Uterus (tissue), 4 donors: ENCODE measurements at places on chromosomes 13 and 19.

DNA sequence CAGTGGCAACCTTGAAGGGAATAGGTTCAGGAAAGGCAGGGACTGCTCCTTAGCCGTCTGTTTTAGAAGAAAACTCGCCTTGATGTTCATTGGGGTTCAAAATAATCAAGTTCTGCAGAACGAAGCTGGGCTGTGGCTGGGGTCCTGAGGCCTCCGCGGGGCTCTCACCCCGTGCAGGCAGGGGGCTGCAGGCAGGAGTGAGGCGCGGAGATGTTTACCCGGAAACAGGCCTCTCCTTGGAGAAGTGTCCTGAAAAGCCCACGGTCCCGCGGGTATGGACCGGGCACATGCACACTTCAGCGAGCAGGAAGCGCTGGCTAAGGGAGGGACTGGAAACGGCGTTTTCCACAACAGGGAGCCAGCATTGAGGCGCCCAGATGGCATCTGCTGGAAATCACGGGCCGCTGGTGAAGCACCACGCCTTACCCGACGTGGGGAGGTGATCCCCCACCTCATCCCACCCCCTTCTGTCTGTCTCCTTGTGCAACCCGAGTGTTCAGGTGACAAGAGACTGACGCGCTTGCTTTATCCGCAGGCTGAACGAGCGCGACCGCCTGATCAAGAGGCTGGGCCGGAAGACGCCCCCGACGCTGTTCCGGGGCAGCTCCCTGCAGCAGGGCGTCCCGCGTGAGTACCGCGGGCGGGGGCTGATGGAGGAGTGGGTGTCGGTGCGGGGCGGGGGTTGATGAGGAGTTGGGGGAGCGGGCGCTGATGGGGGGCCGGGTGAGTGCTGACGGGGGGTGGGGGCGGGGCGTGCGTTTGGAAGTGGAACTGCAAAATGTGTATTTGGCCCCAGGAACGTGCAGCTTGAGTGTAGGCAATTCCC is 39.6 kb downstream of the SHISA2 start:
- no peak for DNase-seq
- no peaks in the 10 kb centered on the region for H3K4me1 ChIP-seq
- H3K27me3 ChIP-seq = no peaks in the 10 kb centered on the region
- no peaks in the 10 kb centered on the region for H3K36me3 ChIP-seq

DNA sequence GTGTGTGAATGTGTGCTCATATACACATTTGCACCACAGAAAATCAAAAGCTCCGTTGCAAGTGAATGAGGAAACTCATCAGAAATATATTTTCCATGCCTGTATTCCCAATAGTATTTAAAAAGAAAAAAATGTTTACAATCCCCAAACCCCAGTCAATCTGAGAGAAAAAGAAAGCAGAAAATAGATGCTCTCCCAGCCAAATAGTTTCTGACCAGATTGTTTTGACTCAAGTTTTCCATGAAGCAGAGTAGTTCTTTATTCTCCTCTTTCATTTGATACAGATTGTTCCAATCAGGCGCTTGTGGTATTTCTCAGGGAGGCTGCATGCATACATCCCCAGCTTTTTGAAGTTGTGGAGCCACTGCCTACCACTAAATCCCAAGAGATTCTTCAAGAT is 110.6 kb downstream of the STARD13 start:
- H3K4me1 ChIP-seq = no peaks in the 10 kb centered on the region
- no peak for DNase-seq
- H3K36me3 ChIP-seq = no peaks in the 10 kb centered on the region
- H3K27me3 ChIP-seq = no peaks in the 10 kb centered on the region

DNA sequence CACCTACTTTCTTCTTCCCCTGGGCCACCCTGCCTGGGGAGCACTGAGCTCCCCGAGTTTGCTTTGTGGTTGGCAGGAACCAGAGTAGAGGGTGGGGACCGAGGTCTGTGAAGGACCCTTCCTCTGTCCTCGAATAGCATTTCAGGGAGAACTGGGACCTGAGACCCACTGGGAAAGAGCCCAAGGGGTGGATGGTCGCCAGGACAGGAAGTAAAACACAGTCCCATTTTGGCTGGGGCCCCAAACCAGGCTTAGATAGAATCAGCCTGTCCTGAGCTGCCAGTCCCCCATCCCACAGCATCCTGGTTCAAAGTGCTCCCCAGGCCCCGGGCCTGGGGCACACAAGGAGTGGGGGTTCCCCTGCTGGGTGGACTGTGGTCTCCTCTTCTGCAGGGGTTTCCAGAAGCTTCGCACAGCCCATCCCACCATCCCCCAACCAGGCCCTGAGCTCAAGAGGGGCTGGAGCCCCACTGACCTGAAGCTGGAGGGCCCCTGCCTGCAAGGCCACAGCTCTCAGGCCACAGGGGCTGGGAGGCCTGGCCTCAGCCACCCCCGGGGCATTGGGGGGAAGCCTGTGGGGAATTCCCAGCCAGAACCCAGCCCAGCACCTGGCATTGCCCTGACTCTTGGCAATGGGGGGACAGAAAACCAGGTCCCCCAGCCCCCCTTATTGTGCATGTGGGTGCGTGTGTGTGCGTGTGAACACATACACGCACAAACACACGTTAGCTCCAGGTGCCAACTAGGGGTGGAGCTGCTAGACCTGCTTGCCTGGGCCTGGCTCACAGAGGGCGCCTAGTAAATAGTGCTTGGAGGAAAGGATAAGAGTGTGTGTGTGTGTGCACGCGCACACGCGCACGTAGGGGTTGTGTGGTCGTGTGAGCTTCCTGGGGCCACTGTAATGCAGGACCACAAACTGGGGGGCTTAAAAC is 995 bp upstream of the MKNK2 start:
- H3K27ac ChIP-seq = peak overlapping the region; percentile 100
- H3K4me3 ChIP-seq = peak overlapping the region; percentile 31
- H3K36me3 ChIP-seq = no peaks in the 10 kb centered on the region
- H3K4me1 ChIP-seq = peaks cover 54% of the 10 kb centered on the region

DNA sequence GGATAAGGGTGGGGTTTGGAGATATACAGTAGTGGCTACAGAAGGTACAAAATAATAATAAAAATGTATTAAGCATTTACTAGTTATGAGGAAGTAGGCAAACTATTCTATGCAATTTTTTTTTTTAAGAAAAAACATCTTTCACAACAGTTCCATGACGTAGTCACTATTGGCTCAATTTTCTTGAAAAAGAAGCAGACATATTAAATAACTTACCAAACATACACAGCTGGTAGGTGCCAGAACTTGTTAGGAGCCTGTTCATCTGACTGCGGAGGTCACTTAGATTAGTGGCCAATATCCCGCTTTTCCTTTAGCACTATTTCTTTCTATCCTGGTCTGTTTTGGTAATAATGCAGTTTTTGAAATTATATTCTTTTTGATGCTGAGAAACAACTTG is 593.5 kb downstream of the KCTD12 start:
- no peaks in the 10 kb centered on the region for H3K4me1 ChIP-seq
- H3K27me3 ChIP-seq = no peaks in the 10 kb centered on the region
- H3K36me3 ChIP-seq = no peaks in the 10 kb centered on the region

- H3K27ac ChIP-seq = peak overlapping the region; percentile 50
- no peak overlapping the region for H3K4me3 ChIP-seq
- H3K36me3 ChIP-seq = no peaks in the 10 kb centered on the region
- no peaks in the 10 kb centered on the region for H3K27me3 ChIP-seq
- H3K4me1 ChIP-seq = peaks cover under 1% of the 10 kb centered on the region
- no peak for DNase-seq
These were observed 15.7 kb downstream of the COL4A1 start for GRCh38 chr13:110291286-110291685.

DNA sequence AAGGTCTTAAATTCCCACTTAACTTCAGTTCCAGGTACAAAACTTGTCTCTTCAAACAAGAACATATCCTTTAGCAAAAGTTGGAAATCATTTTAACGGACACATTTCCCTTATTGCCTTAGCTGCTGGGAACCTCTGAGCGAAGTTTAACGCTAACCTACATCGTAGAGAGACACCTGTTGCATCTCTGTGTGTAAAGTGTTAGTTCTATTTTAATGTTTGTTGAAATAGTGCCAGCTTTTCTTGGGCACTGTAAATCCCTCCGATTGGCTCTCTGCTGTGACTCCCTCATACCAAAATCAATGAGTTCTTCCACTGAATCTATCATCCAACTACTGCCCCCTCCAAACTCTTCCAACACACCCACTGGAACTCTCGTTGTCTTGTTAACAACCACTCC is 2.3 kb upstream of the HIF3A start:
- DNase-seq = no peak
- H3K4me1 ChIP-seq = peaks cover 15% of the 10 kb centered on the region
- no peaks in the 10 kb centered on the region for H3K27me3 ChIP-seq
- no peak overlapping the region for H3K27ac ChIP-seq

GRCh38 chr13:101406791-101407190 is 9.5 kb downstream of the NALCN start:
- no peak overlapping the region for H3K4me3 ChIP-seq
- no peaks in the 10 kb centered on the region for H3K27me3 ChIP-seq
- no peaks in the 10 kb centered on the region for H3K36me3 ChIP-seq
- no peaks in the 10 kb centered on the region for H3K4me1 ChIP-seq
- H3K27ac ChIP-seq = no peak overlapping the region

- H3K4me1 ChIP-seq = no peaks in the 10 kb centered on the region
- DNase-seq = no peak
- H3K4me3 ChIP-seq = no peak overlapping the region
- H3K27me3 ChIP-seq = no peaks in the 10 kb centered on the region
These were observed 33.4 kb upstream of the KLF5 start for GRCh38 chr13:73025217-73026012.

DNA sequence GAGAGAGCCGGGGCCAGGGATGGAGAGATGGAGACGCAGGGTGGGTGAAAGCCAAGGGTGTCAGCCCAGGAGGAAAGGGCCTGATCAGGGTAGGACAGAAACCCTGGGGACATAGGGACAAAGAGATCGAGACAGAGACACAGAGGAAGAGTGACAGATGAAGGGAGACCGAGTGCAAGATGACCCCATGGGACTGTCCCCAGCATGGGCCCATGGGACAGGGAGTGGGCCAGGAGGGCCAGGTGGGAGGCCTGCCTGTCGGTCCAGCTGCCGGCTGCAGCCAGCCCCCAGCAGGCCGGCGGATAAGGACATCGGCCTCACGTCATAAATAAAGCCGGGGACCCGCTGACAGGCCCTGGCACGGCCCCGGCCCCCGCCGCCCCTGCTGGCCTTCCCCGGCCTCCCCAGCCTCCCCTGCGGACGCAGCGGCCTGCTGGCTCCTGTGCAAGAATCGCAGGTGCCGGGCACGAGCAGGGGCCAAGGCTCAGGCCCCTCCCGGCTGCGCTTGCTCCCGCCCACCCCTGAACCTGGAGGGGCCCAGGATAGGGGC is 6.3 kb downstream of the REX1BD start:
- DNase-seq = no peak
- peaks cover 9% of the 10 kb centered on the region for H3K27me3 ChIP-seq
- peaks cover 12% of the 10 kb centered on the region for H3K4me1 ChIP-seq
- no peak overlapping the region for H3K27ac ChIP-seq

- H3K36me3 ChIP-seq = no peaks in the 10 kb centered on the region
- DNase-seq = no peak
- H3K4me3 ChIP-seq = no peak overlapping the region
- H3K27me3 ChIP-seq = no peaks in the 10 kb centered on the region
- no peaks in the 10 kb centered on the region for H3K4me1 ChIP-seq
These were observed 492.4 kb downstream of the MYO16 start for GRCh38 chr13:109121826-109122225.

GRCh38 chr13:23381866-23382265 is 51.6 kb downstream of the SACS start:
- no peak for DNase-seq
- H3K36me3 ChIP-seq = no peaks in the 10 kb centered on the region
- H3K27ac ChIP-seq = no peak overlapping the region
- peaks cover 13% of the 10 kb centered on the region for H3K4me1 ChIP-seq

DNA sequence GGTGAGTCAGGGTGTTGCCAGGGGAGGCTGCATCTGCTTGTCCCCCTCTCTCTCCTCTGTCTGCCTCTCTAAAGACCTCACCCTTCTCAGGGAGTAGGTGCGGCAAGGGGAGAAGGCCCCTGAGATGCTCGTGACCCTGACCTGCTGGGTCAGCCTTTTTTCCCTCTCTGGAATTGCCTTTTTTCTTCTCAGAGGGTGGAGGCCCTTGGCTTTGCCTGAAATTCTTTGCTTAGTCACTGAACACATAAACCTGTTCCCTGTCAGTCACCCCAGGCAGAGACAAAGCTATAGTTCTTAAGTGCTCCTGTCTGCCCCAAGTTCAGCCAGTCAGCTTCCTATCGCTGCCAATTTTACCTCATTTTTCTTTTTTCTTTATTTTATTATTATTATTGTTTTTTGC is 35.2 kb upstream of the PEG3 start:
- H3K27ac ChIP-seq = no peak overlapping the region
- no peak overlapping the region for H3K4me3 ChIP-seq
- H3K27me3 ChIP-seq = no peaks in the 10 kb centered on the region
- H3K4me1 ChIP-seq = no peaks in the 10 kb centered on the region

- H3K36me3 ChIP-seq = no peaks in the 10 kb centered on the region
- H3K4me3 ChIP-seq = no peak overlapping the region
- no peaks in the 10 kb centered on the region for H3K27me3 ChIP-seq
- DNase-seq = no peak
These were observed 20.3 kb upstream of the GGACT start for GRCh38 chr13:100608906-100609305.

GRCh38 chr13:51063909-51064308 is 47.2 kb downstream of the C13orf42 start:
- no peak for DNase-seq
- H3K27ac ChIP-seq = no peak overlapping the region
- no peaks in the 10 kb centered on the region for H3K4me1 ChIP-seq

GRCh38 chr19:49085020-49085867 is at the start of gene SNRNP70:
TSS of gene SNRNP70 (plus strand) at chr19:49085451. CDS start at chr19:49086415, 964 bp downstream.
- peak within 1 kb of the TSS; percentile 94 for H3K4me3 ChIP-seq
- H3K27ac ChIP-seq = peak within 1 kb of the TSS; percentile 87
- H3K36me3 ChIP-seq = no peaks in the 10 kb centered on the region
- no peaks in the 10 kb centered on the region for H3K27me3 ChIP-seq
- H3K4me1 ChIP-seq = peaks cover 19% of the 10 kb centered on the region

DNA sequence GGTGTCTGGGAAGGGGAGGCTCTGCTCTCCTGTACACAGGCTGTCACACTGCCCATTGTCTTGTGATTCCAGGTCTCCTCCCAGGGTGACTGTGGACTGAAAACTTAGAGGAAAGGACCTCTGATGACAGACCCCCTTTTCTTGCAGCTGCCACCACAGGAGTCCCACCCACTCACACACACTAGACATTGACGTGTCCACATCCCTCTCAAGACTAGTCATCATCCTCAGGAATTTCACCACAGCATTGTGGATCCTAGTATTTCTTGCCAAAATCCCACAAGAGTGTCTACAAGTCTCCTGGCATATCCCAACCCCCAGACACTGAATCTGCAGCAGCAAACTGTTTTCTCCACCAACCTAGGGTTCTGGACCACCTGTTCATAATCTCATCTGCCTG is 5.3 kb downstream of the ZNF85 start:
- H3K27me3 ChIP-seq = no peaks in the 10 kb centered on the region
- DNase-seq = no peak
- no peaks in the 10 kb centered on the region for H3K4me1 ChIP-seq
- no peak overlapping the region for H3K4me3 ChIP-seq
- no peak overlapping the region for H3K27ac ChIP-seq

- H3K4me3 ChIP-seq = peak within 1 kb of the TSS; percentile 17
- H3K27me3 ChIP-seq = no peaks in the 10 kb centered on the region
- DNase-seq = peak; percentile 67
These were observed at the start of gene PNMA8B for GRCh38 chr19:46495786-46496099. TSS of gene PNMA8B (minus strand) at chr19:46495867. CDS start at chr19:46495465, 402 bp downstream.
